ENCODE measurements at places on chromosomes 12 and 14.

DNA sequence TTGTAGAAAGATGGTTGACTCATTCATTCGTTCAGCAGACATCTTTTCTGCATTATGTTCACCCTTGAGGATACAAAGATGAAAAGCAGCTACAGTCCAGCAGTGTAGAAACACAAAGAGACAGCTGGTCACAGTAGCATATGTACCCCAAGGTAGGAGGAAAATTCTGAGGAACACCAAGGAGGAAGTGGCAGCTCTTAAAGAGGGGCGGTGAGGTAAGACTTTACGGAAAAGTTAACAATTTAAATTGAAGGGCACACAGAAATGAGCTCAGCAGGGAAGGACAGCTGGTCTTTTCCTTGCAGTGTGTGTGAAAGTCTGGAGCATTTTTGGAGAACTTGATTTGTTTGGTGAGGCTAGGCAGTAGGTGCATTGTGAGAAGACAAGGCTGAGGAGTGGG lies 3.5 kb downstream of the SLC35E3 start:
- no peak for DNase-seq

DNA sequence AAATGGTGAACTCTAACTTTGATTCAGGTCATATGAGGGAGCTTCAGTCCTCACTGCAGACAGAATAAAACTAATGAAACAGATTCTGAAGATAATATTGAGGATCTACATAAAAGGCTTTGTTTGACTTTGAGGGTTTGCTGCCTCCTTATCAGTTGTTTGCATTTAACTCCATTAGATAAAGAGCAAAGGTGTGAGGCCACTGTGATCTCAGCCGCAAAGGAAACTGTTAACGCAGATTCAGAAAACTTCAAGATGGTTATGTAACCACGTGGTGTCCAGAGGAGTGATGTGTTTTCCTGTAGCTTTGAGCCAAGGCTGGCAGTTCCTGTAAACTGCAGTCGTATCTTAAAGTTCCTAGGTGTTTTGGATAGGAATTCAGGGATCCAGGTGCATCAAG lies 67.8 kb downstream of the METTL25 start:
- DNase-seq, result no peak

DNA sequence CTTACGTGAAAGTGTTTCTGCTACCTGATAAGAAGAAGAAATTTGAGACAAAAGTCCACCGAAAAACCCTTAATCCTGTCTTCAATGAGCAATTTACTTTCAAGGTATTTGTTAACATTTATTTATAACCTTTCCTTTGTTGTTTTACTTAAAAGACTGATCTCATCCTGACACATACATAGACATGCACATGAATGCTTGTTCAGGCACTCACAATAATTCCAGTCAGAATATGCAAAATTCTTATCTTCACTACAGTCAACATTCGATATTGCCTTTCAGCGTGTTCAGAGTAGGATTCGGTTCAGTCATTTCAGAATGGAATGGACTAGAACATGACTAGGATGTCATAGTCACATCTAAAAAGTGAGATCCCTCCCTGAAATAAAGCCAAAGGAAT lies 394.6 kb downstream of the PAWR start:
- no peak for DNase-seq

- DNase-seq, result no peak
Observed at GRCh38 chr12:67457778-67458665, 188.9 kb downstream of the CAND1 start.

DNA sequence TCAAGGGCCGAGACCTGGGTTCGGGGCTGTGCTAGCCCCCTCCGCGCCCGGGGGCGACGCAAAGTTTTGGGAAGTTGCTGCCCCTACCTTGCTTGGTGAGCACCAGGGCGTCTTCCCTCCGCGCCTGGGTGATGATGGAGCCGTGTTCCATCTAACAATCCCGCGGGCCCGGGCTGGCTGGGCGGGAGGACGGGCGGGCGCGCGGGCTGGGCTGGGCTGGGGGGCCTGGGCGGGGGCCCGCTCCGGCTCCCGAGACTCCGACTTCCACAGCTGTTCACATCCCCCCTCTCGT lies 298 bp downstream of the CTDSP2 start:
- no peak for DNase-seq

- DNase-seq, result no peak
Observed at GRCh38 chr12:57152639-57153038, 5.2 kb upstream of the LRP1-AS start.

- no peak for DNase-seq
Observed at GRCh38 chr12:28973491-28973890, 175.6 kb upstream of the FAR2 start.

DNA sequence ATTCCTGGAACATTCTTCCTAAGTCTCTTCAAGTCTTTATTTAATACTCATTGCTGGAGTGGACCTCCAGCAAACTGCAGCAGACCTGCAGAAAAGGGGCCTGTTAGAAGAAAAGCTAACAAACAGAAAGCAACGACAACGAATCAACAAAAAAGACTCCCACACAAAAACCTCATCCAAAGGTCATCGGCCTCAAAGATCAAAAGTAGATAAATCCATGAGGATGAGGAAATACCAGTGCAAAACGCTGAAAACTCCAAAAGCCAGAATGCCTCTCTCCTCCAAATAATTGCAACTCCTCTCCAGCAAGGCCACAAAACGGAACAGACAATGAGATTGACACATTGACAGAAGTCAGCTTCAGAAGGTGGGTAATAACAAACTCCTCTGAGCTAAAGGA lies 472.2 kb downstream of the C12orf50 start:
- no peak for DNase-seq

Measured in activated CD8-positive, alpha-beta memory T cell treated with anti-CD3 and anti-CD28 coated beads for 24 hours (primary cell).